ENCODE measurements at places on chromosomes 5 and 9.

DNA sequence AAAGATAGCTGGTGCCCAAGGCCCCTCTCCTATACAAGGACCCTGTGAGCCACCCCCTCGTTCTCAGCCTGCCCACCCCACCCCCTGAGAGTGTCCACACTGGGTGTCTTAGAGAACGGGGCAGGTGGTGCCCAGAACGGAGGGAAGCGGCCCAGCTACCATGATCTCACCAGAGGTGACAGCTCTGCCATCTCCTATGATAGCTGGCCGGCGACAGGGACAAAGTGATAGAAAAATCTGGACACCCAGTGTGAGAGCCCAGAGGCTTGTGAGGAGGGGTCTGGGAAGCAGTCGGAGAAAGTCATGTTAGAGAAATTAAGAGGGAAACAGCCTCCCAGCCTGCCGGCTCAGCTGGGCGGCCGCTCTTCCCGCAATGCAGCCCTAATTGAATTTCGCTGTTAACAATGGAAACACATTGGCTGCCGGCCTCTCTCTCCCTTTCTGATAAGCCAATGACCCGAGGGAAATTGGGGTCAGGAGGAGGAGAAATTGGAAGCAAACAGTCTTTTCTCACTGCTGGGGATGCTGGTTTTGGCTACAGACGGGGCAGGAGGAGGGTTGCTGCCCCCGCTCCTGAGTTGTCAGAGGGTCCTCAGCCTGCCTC, 32.3 kb downstream of the HK3 start:
- DNase-seq, result no peak
- H3K4me1 ChIP-seq, result no peaks in the 10 kb centered on the region

GRCh38 chr9:32574858-32575257, 1.9 kb upstream of the NDUFB6 start:
- H3K27me3 ChIP-seq, result no peaks in the 10 kb centered on the region
- H3K36me3 ChIP-seq, result no peaks in the 10 kb centered on the region
- H3K4me3 ChIP-seq, result no peak overlapping the region
- no peak for DNase-seq
- no peak overlapping the region for H3K27ac ChIP-seq

GRCh38 chr5:171710451-171711024, 75.1 kb upstream of the SMIM23 start:
- no peaks in the 10 kb centered on the region for H3K36me3 ChIP-seq
- DNase-seq, result peak; percentile 6
- H3K27ac ChIP-seq, result no peak overlapping the region
- H3K4me1 ChIP-seq, result no peaks in the 10 kb centered on the region

DNA sequence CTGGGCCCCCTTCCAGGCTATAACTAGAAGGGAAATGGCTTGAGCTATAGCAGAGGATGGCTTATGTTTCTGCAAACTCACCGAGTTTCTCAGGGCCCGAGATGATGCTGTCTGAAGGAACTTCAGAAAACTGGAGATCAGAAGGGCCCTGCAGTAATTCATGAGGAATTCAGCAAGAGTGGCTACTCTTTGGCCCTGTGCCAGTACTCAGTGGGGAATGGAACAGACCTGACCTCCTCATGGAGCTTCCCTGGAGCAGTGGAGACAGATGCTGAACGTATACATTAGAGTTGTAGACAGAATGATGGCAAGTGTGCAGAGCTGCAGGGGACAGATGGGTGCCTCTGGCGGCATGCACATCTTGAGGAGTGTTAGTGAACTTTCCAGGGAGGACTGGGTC, 17.3 kb upstream of the SMIM32 start:
- no peak overlapping the region for H3K4me3 ChIP-seq
- H3K27ac ChIP-seq, result no peak overlapping the region
- DNase-seq, result no peak
- H3K4me1 ChIP-seq, result no peaks in the 10 kb centered on the region

DNA sequence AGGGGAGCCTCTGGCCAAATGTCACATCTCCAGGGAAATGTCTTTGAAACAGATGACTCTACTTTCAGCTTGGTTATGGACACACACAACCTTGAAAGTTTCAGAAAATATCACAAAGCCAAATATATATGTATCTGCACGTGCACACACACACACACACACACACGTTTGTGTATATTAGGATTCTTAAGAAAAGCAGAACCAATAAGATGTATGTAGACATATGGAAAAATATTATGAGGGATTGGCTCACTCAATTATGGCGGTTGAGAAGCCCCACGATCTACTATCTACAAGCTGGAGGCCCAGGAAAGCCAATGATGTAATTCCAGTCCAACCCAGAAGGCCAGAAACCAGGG, 194.9 kb downstream of the PALM2AKAP2 start:
- H3K4me3 ChIP-seq, result no peak overlapping the region
- H3K27ac ChIP-seq, result peak overlapping the region; percentile 49
- no peaks in the 10 kb centered on the region for H3K4me1 ChIP-seq

- no peaks in the 10 kb centered on the region for H3K27me3 ChIP-seq
- no peak overlapping the region for H3K27ac ChIP-seq
- DNase-seq, result no peak
- H3K36me3 ChIP-seq, result no peaks in the 10 kb centered on the region
- no peaks in the 10 kb centered on the region for H3K4me1 ChIP-seq
These were observed 16.8 kb downstream of the TNFSF15 start for GRCh38 chr9:114789006-114789405.

- peak within 1 kb of the TSS; percentile 29 for H3K27ac ChIP-seq
- H3K27me3 ChIP-seq, result peaks cover 5% of the 10 kb centered on the region
- no peaks in the 10 kb centered on the region for H3K36me3 ChIP-seq
These were observed at the start of gene SLC1A3 for GRCh38 chr5:36606428-36607113. Gene SLC1A3, plus strand, starts transcription at chr5:36606606. Its CDS starts 1,818 bp downstream, at chr5:36608424.

DNA sequence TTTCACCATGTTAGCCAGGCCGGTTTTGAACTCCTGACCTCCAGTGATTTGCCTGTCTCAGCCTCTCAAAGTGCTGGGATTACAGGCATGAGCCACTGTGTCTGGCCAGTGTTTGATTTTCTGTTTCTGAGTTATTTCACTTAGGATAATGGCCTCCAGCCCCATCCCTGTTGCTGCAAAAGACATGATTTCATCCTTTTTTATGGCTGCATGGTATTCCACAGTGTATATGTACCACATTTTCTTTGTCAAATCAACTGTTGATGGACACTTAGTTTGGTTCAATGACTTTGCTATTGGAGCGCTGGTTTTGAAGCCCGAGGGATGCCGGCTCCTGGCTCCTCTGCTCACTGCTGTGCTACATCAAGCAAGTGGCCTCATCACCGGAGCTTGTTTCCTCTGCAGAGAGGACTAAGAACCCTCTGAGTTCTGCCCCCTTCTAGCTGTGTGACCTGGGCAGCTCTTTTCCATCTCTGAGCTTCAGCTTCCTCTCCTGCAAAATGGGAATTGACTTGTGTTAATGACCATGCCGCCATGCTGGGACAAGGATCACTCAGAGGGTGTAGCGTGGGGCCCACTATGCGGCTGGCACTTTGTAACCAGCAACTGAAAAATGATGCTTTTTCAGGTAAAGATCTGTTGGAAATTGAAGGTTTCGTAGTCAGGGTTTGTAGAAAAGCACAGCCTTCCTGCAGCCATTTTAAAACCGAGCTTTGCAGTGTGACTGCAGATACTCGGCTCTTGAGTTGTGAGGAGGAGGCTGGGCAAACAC, 4.6 kb upstream of the NEURL1B start:
- H3K27me3 ChIP-seq, result no peaks in the 10 kb centered on the region
- H3K36me3 ChIP-seq, result no peaks in the 10 kb centered on the region
- no peak overlapping the region for H3K27ac ChIP-seq
- no peak for DNase-seq
- H3K4me1 ChIP-seq, result peaks cover 19% of the 10 kb centered on the region

DNA sequence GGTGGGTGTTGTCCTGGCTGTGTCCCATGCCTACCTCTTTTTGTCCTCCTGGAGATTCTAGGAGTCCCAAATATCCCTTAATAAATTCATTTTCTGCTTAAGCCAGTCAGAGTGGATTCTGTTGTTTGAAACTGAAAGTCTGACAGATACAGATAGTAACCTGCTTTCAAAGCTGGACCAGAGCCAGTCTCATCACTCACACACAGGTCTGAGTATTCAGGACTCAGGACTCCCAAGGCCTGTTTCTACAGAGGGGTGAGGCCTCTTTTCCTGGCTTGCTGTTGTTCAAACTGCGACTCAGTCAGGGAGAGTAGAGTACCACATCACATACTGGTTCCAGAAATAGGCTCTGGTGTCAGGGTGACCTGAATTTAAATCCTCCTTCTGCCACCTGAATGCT, 190.1 kb downstream of the PAX5 start:
- no peak overlapping the region for H3K27ac ChIP-seq
- H3K4me1 ChIP-seq, result no peaks in the 10 kb centered on the region
- no peak for DNase-seq
- no peak overlapping the region for H3K4me3 ChIP-seq
- H3K27me3 ChIP-seq, result peaks cover 36% of the 10 kb centered on the region

DNA sequence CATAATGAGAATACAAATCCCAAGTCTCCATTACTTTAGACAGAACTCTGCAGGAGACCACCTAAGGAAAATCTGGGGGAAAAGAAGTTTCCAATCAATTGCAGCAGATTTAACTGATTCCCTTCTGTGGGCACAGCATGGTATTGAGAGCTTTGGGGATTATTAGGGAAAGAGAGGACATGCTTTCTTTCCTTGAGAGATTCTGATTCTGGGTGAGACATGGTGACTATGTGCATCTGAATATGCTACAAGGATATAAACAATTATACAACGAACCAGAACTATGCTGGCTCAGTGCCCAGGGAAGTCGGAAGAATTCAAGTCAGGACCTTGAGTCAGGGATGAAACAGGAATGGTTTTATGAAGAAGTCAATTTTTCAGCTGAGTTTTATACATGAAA, 183.7 kb downstream of the PDE4D start:
- no peaks in the 10 kb centered on the region for H3K4me1 ChIP-seq
- no peak for DNase-seq
- no peak overlapping the region for H3K4me3 ChIP-seq

GRCh38 chr5:59040804-59041201, 457.9 kb downstream of the RAB3C start:
- H3K4me3 ChIP-seq, result no peak overlapping the region
- no peaks in the 10 kb centered on the region for H3K36me3 ChIP-seq
- DNase-seq, result no peak
- H3K4me1 ChIP-seq, result no peaks in the 10 kb centered on the region
- no peak overlapping the region for H3K27ac ChIP-seq

DNA sequence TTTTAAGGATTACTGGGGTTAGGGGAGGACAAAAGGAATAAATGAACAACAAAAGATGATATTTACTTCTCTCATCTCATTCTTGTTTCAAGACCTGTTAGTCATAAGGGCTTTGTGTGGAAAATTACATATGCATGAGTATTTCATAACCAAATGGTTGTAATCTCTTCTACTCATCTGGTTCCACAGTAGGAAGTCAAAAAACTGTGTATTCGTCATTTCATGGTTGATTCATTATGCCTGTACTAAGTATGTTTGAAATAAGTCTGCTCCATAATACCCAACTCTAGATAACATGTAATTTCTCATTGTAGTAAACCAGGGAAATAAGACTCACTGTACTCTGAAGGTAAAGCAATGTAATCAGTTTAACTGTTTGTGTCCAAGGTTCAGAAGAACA, 212.9 kb downstream of the ARRDC3 start:
- H3K27ac ChIP-seq, result no peak overlapping the region
- no peaks in the 10 kb centered on the region for H3K36me3 ChIP-seq
- no peaks in the 10 kb centered on the region for H3K4me1 ChIP-seq
- DNase-seq, result no peak
- H3K4me3 ChIP-seq, result no peak overlapping the region

All from tibial artery (tissue), 4 donors.